ENCODE measurements at places on chromosomes 2 and 18. TPM values are rescaled to one million over a fixed set of nuclear protein-coding genes. Genes with fewer than 3 reads are reported as not detected.
A peak's percentile ranks its signal among the peaks of the same experiment; 100 is the strongest.

The BIN1 gene
- polyA plus RNA-seq = 9.6 TPM

DNA sequence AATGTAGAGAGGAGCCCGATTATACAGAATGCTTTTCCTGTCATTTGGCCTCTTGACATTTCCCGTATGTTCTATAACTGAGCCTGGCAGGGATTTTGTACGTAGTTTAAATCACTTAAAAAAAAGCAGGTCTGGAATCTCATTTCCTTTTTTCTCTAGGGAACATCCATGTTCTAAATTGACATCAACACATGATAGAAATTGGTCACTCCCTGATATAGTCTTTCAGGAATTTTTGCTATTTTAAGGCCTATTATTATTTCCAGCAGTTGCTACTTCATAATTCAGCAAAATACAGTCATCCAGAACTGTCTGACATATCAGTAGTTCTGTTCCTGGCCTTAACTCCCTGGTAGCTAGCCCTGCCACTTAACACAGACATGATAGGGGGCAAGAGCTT is 565.7 kb upstream of the ZEB2 start:
- no peak for DNase-seq

The GKN2 gene
- polyA plus RNA-seq = not detected

DNA sequence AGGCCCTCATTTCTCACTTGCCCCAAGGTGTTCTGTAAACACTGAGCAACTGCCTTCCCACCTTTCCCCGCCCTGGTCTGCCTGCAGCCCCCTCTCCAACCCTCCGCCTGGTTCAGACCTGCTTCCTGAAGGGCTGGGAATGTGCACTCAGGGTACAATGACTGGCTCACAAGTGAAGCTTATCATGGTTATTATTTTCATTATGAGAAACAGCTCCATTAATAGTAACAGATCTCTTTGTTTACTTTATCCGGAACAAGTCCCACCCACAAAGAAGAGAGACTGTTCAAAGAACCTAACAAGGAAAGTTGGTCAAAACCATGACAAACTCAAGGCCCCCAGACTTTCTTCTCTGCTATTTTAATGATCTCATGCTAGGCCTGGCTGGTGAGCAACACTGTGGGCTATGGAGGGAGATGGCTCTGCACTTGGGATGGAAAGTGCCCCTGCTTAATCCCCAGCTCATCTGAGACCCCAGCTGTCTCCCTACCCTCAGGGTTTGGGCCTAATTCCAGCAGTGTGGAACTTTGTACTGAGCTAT is 36.7 kb downstream of the ARHGAP25 start:
- peak; percentile 40 for DNase-seq

GRCh38 chr2:125296742-125297141 is 1271.7 kb downstream of the CNTNAP5 start:
- no peak for DNase-seq

The GNLY gene
- polyA plus RNA-seq = 1.3 TPM

The SGPP2 gene
- polyA plus RNA-seq = 13.6 TPM

The DSG1 gene
- 0.19 TPM for polyA plus RNA-seq

The VWC2L gene
- not detected for polyA plus RNA-seq

GRCh38 chr2:73069041-73069854 is 2.3 kb downstream of the SFXN5 start:
- no peak for DNase-seq

GRCh38 chr2:59389240-59389639 is 1148.1 kb upstream of the FANCL start:
- peak; percentile 27 for DNase-seq

DNA sequence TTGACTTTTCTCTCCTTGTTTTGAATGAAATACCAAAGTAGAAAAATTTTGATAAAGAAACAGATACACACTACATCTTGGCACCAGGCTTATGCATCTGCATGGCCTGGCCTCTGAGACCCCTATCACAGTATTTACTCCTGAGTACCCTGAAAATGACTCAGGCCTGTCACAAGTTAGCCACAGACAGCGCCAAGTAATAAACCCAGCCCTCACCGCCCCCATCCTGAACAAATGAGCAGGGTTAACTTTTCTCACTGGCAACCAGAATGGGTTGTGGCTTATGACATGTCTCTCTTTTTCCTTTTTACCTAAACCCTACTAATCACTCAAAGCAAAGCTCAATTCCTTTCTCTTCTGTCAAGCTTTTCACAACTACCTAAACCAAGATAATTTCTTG is 35.3 kb downstream of the SPRED2 start:
- DNase-seq = no peak

The BCL2 gene
- 2.9 TPM for polyA plus RNA-seq

DNA sequence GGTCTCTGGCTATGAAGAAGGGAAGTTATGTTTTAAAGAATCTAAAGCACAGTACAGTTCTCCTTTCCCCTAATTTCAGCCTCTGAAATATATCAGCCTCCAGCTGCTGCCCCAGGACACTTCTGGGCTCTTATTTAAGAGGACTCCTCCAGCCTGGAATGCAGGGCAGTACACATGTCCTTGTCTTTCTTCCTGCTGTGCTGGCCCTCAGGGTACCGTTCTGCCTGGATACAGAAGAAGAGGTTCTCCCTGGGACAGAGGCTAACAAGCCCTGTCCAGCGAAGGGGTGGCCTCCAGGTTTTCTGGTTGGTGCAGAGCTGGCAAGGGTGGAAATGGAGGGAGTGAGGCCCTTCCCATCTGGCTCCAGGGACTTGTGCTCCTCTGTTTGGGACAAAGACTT is 22.1 kb downstream of the MLPH start:
- DNase-seq = no peak

- no peak for DNase-seq
Measured at GRCh38 chr18:48979944-48980890, 29.5 kb upstream of the SMAD7 start.

The CNDP1 gene
- not detected for polyA plus RNA-seq

The LIPG gene
- 0.04 TPM for polyA plus RNA-seq

The PAIP2B gene
- 22.2 TPM for polyA plus RNA-seq
